Stimulated activated naive CD8-positive, alpha-beta T cell treated with anti-CD3 and anti-CD28 coated beads, Interleukin-15, Interleukin-2, amounts not matched to agents 100 U/mL and 50 U/mL, for 24 hours (primary cell): ENCODE measurements at places on chromosomes 2 and 18.
A peak's percentile ranks its signal among the peaks of the same experiment; 100 is the strongest.

DNA sequence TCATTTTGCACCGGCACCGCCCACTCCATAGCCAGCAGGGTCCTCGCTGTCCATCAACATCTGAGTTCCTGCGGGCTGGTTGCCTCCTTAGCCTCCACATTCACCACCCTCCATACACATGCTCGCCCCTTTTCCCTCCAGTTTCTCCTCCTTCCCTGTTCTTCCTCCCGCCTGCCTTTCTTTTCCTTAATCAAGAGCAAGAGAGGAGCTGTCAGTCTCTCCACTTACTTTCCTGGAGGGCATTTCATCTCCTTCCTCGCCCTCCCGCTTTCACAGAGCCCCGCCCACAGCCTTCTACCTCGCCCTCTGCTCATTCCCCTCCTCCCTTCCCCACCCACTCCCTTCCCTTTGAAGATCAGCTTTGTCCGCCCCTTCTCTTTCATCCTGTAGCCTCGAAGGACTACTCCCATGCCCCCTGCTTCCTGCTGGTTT is 13.8 kb upstream of the ZBTB7C start:
- DNase-seq, result no peak

DNA sequence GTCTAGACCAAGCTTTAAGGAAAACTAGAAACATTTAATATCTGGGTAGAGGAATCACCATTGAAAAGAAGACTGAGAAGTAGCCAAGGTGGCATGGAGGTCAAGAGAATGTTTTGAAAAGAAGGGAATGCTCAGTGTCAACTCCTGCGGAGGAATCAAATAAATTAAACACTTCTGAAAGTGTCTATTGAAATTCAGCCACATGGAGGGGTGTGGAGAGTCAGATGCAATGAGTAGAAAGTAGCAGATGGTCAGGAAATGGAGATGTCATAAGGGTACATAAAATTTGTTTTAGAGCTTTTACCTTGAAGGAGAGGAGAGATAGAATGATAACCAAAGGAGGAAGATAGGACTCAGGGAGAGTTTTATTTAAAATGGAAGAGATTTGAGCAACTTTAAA is 35.1 kb downstream of the NLRC4 start:
- no peak for DNase-seq

- no peak for DNase-seq
Measured at GRCh38 chr18:27666016-27666415, 480.9 kb upstream of the CHST9 start.

GRCh38 chr2:58432491-58433170 is 191.5 kb upstream of the FANCL start:
- no peak for DNase-seq

GRCh38 chr2:36478332-36478738 is 119.6 kb downstream of the FEZ2 start:
- DNase-seq, result no peak

DNA sequence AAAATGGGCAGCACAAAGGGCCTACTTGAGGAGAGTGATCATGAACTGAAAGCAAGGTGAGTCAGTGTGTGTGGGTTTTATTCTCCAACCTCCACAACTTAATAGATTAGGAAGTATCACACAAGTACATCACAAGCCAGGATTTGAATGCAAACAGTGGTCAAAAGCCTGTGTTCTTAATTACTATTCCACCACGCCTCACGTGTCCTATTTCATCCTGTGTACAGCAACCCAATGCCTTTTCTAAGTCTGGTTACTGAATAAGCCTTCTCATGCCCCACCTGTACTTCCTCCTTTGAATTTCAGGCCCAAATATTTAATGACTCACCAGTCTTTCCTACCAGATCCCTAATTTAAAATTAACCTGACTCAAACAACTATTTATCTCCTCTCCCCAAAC is 755.7 kb upstream of the SLC8A1 start:
- DNase-seq, result no peak

DNA sequence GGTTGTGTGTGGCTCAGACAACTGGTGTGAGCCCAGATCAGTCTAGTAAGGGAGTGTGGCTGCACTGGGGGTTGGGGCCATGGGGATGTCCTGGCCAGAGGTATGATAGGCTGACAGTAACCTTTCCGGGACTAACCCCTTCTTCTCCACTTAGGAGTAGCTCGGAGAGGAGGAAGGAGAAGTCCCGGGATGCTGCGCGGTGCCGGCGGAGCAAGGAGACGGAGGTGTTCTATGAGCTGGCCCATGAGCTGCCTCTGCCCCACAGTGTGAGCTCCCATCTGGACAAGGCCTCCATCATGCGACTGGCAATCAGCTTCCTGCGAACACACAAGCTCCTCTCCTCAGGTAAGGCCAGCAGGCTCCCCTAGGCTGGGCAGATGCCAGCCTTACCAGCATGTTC is 49.5 kb downstream of the EPAS1 start:
- no peak for DNase-seq

GRCh38 chr2:171237751-171238505 is 77.2 kb upstream of the TLK1 start:
- no peak for DNase-seq

- DNase-seq, result no peak
Measured at GRCh38 chr2:235064976-235065375, 113.2 kb downstream of the SH3BP4 start.

GRCh38 chr18:26073758-26074157 is 16.7 kb downstream of the SS18 start:
- no peak for DNase-seq

GRCh38 chr18:7221424-7222155 is 9.3 kb upstream of the LRRC30 start:
- no peak for DNase-seq

DNA sequence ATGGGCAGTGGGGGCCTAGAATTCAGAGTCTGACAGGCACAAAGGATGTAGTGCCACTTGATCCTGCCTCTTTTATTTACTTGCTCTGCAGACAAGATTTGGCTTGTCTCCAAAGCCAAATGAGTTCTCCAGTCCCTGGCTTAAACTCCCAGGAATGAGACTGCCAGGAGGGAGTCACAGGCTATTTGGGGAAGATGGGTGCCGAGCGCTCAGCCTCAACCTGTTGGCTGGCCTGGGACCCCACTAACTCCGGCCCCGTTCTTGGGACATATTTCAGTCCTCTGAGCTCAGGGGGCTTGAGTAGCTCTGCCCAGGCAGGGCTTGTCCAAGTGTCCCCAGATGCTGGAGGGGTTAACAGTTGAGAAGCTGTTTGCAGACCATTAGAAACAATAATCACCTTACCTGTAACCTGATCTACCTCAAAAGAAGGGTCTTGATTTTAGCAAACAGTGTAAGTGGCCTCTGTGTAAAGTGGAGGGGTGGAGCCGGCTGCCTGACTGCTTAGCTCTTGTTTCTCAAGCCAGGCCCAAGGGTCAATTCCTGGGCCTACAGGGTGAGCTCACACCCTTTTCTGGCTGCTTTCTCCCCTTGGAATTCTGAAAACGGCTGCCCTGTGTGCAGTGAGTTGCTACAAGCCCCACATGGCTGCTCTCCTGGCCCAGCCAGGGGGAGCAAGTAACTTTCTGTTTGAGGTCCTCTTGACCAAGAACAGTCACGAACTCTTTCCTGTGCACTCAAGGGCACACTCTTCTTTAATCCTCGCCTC is 27.1 kb upstream of the FZD5 start:
- DNase-seq, result no peak

- DNase-seq, result no peak
Measured at GRCh38 chr2:11562476-11562875, 28.6 kb downstream of the GREB1 start.

DNA sequence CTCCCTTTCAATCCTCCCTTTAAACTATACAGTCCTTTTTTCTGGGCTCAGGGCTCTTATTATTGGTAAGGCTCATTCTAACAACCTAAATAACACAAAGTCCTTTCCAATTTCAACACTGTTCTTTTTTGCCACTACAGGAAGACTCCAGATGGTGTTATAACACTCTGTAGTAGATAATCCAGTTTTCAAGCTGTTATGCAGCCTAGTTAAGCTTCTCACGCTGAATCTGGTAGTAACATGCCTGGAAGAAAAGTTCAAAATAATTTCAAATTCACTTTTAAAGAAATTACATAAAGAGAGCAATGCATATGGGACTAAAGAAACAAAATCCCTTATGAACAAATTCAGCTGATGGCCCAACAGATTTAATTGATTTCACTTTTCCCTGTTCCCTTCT is 3.2 kb upstream of the MPP4 start:
- DNase-seq, result no peak

GRCh38 chr2:187017438-187017837 is 168.5 kb upstream of the ZSWIM2 start:
- DNase-seq, result no peak

- no peak for DNase-seq
Measured at GRCh38 chr2:144827404-144827803, 307.5 kb upstream of the ZEB2 start.

DNA sequence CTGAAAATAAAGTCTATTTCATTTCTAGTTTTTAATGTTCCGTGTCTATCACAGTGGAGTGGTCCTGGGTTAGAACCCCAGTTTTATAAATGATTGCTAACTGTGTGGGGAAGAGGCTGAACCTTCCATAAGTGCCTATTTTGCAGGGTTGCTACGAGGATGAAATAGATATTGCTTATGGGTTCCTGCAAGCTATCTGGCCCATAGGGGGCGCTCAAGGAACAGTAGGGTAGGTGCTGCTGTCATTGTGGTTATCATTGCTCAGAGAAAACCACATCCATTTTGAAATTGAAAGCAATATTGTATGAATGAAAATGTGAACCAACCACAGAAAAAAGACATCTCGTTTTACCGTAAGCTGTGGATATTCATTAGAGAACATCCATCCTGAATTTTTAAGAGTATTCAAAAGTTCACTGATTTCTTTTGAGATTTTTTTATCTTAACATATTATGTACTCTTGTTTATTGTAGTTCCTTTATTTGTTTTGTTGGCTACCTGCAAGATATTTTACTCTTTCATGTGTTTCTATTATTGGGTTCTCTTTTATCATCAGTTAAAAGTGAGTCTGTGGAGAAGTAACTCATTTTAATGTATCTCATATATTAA is 261.6 kb downstream of the NAPG start:
- peak; percentile 92 for DNase-seq
